ENCODE measurements at places on chromosomes 1 and 21.

DNA sequence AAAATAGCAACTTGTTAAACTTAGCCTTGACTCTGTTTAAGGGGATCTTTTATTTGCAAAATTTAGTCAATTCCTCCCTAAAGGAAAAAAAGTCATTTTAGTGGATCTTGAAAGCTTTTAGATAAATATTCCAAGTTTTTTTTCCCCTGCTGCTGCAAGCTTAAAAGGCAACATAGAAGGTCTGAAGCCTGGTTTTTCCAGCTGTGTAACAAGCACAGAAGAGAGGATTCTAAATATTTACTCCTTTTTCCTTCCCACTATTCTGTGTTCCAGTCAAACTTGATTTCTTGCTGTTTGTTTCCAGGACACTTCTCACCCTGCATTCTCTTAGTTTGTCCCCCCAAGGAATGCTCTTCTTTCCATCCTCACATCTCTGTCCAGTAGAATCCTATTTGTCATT, 86.7 kb downstream of the NFIA start:
- no peak for DNase-seq

GRCh38 chr21:15776818-15777217, 47.0 kb downstream of the USP25 start:
- DNase-seq: no peak

GRCh38 chr1:15957221-15958095, 18.4 kb downstream of the ZBTB17 start:
- DNase-seq: no peak

GRCh38 chr1:60657926-60658325, 424.4 kb upstream of the NFIA start:
- DNase-seq: peak; percentile 35

- DNase-seq: no peak
Measured at GRCh38 chr1:19936061-19936750, 12.8 kb upstream of the PLA2G2E start.

DNA sequence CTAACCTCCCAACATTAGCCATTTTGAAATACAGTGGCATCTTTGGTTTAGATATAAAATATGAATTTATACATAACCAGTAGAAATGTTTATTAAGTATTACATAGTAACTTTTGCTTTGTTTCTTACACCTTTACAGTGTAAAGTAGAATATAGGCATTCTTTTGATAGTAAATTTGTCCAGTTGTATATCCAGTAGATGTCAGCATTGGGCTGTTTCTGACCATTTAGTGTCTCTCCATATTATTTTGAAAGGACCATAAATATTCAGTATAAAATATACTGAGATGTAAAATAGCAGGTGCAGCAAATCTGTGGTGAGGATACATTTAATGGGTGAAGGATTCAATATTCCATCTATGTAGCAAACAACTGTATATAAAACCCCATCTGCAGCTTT, 115.8 kb upstream of the ZRANB2 start:
- peak; percentile 4 for DNase-seq

GRCh38 chr1:248821101-248821500, 4.6 kb downstream of the SH3BP5L start:
- DNase-seq: no peak

DNA sequence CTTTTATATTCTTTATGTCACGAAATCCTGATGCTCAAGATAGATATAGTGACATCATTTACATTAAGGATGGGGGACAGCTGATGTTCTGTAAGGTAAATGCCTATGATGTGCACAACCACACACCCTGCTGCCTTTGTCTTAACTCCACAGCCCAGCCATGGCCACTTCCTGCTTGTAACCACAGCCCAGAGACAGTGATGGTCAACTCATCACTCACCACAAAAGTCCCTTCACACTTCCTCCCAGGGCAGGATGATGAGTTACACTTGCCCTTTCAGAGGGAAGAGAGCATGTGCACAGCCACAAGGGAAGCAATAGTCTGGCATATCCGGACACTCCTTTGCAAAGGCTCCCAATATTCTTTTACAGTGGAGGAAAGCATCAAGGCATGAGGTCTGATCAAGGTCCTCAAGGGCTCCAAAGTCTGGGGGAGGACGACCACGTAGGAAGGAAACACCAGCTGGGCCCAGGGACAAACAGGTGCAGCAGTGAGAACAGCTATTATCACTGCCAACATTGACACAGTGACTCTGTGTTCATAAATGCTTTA, 53.8 kb downstream of the PLPP3 start:
- DNase-seq: peak; percentile 24

GRCh38 chr1:226121049-226121586, 58.6 kb downstream of the H3-3A start:
- no peak for DNase-seq

- DNase-seq: peak; percentile 19
Measured at GRCh38 chr1:222104694-222105392, 363.0 kb upstream of the DUSP10 start.

DNA sequence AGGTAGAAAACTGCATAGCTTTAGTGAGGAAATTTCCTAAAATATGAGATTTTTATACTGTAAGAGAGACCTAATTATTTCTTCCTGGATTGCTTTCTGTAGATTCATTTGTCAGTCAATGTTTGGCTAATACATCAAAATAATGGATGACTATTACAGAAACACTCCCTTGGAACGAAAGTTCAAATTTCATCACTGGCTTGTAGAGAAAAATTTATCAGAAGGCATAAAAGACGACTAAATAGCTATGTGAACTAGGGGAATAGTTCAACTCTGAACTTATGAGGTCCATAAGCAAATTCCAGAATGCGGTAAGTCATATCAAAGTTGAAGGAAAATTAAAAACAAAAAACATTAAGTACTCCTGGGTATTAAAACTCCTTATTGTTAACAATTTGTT, 36.0 kb downstream of the WNT2B start:
- DNase-seq: no peak

GRCh38 chr1:168098534-168099320, 38.0 kb downstream of the GPR161 start:
- DNase-seq: no peak

DNA sequence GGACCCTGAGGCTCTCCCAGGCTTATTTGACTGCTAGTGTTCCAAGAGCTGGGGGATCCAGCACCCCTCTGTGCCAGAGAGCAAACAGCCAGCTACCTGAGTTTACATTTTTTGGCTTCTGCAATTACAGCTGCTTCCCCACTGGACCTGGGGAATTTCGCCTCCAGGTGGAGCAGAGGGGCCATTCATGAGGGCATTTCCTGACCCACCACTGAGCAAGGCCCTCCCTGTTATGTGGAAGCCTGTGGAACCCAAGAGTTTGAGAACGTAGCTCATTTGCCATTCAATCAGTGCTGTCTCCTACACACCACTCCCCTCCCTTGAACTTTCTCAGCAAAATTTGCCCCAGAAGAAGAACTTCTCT, 42.7 kb upstream of the TMEM51 start:
- DNase-seq: no peak

DNA sequence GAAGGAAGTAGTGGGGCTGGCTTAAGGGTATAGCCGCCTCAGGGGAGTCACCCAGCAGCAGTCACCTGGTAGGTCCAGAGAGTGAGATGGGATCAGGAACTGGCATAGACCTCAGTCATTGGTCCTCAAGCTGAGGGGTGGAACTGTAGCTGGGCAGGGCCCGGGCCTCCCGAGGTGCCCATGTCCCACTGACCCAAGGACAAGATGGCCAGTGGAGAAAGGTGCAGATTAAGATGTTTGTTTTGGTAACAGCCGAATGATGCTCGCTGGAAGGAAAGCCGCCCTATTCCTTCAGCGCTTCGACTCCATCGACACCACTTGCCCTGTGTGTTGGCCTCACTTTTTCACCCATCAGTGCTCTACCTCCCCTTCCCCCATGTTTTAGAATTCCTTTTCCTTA, 16.4 kb downstream of the COL9A2 start:
- no peak for DNase-seq

GRCh38 chr1:180229483-180230415, at the start of gene LHX4:
LHX4 (plus strand) TSS chr1:180230264; CDS start chr1:180230530, 266 bp downstream.
- no peak for DNase-seq

- DNase-seq: peak; percentile 93
Measured at GRCh38 chr1:203504400-203505250, 10.7 kb downstream of the OPTC start.

- DNase-seq: no peak
Measured at GRCh38 chr1:227134686-227135314, 183.5 kb downstream of the CDC42BPA start.

- no peak for DNase-seq
Measured at GRCh38 chr1:232486006-232486405, 143.9 kb downstream of the SIPA1L2 start.

GRCh38 chr1:112761714-112762480, 46.8 kb upstream of the PPM1J start:
- no peak for DNase-seq

- DNase-seq: no peak
Measured at GRCh38 chr1:17259233-17259873, 10.5 kb downstream of the PADI3 start.

DNA sequence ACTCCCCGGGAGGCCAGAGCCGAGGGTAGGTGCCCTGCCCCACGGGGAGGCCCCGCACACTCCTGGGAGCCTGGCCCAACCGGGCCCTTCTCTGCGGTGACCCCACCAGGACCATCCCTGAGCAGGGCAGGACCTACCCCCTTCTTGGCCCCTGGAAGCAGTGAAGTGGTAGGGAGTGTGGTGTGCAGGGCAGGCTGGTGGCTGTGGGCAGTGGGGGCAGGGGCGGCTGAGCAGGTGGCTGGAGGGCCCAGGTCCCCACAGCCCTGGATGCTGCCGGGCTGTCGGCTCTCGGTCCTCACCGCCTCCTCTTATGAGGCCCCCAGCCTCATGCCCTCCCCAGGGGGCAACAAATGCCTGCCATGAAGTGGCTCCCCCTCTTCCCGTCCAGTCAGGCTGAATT, 19.5 kb downstream of the PLCH2 start:
- no peak for DNase-seq

GRCh38 chr1:115680730-115681111, 39.0 kb downstream of the VANGL1 start:
- no peak for DNase-seq

- DNase-seq: no peak
Measured at GRCh38 chr1:211327346-211327921, 801 bp downstream of the TRAF5 start.

DNA sequence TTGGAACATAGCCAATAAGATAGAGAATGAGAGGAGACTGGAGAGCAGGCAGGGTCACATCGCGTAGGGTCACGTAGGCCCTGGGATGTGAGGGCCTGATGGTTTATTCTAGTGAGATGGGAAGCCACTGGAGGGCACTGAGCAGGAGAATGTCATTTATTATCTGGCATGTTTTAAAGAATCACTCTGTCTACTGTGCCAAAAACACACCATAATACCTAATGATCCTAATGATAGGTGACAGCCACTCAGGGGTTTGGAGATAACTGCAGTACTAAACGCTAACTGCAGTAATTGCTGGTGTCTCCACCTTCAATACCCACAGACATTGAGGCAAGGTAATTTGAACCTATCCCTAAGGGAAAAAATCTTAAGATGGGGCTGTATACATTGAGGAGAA, 185.4 kb downstream of the TTLL7 start:
- DNase-seq: no peak

- DNase-seq: no peak
Measured at GRCh38 chr21:33265664-33266049, 510 bp upstream of the IL10RB start.

GRCh38 chr1:24294228-24294672, 24.9 kb upstream of the GRHL3 start:
- no peak for DNase-seq

DNA sequence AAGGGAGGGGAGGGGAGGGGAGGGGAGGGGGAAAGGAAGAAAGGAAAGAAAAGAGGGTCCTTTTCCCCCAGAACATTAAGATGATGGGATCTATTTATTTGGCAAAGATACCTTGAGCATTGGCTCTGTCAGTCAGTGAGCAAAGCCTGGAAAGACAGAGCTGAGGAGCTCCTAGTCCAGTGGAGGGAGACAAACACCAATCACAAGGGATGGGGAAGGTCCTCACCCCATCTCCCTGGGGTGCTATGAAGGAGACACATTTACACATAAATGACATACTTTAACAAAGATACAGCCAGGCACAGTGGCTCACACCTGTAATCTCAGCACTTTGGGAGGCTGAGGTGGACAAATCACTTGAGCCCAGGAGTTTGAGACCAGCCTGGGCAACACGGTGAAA, 154.9 kb upstream of the TIAM1 start:
- peak; percentile 17 for DNase-seq

- no peak for DNase-seq
Measured at GRCh38 chr1:32032275-32032615, 18.6 kb downstream of the KHDRBS1 start.

GRCh38 chr1:116279715-116280114, 93.3 kb upstream of the ATP1A1 start:
- DNase-seq: no peak

DNA sequence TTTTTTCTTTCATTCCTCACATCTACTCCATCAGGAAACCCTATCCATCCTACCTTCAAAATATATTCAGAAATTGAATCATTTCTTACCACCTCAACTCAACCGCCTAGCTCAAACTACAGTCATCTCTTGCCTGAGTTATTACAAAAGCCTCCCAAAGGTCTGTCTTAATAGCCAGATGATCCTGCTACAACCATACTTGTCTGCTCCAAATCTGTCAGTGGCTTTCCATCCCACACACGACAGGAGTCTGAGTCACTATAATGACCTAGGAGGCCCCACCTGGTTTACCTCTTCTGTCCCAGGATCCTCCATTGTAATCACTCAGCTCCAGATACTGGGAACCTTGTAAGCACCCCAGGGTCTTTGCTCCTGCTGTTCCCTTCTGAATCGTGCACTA, 37.1 kb upstream of the IL12RB2 start:
- no peak for DNase-seq

DNA sequence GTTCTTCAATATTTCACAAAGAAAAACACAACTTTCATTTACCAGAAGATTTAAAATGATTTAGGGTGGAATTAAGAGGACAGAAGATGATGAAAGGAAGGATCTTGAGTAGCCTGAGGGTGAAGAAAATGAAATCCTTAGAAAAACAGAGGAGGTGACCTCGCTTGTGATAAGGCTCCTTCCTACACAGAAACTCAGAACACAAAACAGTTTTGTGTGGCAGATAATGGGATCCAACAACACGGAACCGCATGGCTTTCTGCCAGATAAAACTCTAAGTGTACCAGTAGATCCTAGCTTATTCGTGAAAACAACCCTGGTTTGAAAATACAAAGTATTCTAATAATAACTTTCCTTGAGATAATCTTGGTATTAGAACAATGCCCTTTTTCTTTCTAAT, 74.0 kb upstream of the EXO1 start:
- DNase-seq: no peak

- DNase-seq: no peak
Measured at GRCh38 chr1:228811712-228812305, 76.5 kb downstream of the RHOU start.

- DNase-seq: no peak
Measured at GRCh38 chr1:22089787-22090186, 37.3 kb downstream of the CDC42 start.
